Stimulated activated CD8-positive, alpha-beta memory T cell treated with anti-CD3 and anti-CD28 coated beads, Interleukin-2, amount 100 ng/mL, for 1 hour (primary cell): ENCODE measurements at places on chromosomes 1 and 21.

DNA sequence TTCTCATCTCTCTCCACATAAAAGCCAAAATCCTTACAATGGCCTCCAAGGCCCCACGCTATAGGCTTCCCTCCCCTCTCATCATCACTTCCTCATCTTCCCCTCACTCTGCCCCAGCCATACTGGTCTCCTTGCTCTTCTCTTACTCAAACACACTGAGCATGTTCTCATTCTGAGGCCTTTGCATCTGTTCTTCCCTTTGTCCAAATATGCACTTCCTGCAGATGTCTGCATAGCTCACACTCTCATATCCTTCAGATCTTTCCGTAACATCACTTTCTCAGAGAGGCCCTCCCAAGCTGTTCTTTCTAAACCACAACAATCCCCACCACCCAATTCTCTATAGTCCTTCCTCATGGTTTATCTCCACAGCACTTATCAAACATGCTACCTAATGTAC is 284.1 kb downstream of the HHIPL2 start:
- DNase-seq = no peak

- DNase-seq = no peak
These were observed 503.5 kb downstream of the LTN1 start for GRCh38 chr21:28489162-28489561.

DNA sequence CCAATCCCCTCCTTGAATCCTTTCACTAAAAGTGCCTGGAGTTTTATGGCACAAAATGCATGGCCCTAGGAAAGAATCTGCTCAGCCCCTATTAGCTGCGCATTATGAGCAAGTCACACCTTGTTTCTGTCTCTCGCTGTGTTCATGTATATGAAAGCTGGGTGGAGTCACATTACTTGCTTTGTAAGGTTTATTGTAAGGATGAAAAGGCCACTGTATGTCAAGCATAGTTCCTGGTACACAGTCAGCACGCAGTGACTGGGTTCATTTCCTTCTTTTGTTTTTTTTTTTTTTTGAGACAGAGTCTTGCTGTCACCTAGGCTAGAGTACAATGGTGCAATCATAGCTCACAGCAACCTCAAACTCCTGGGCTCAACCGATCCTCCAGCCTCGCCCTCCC is 6.7 kb upstream of the SLC9A1 start:
- no peak for DNase-seq

GRCh38 chr1:156709031-156709430 is 3.6 kb upstream of the CRABP2 start:
- no peak for DNase-seq

- DNase-seq = no peak
These were observed 16.6 kb downstream of the STX12 start for GRCh38 chr1:27789540-27790041.

GRCh38 chr1:71964188-71964587 is 318.2 kb downstream of the NEGR1 start:
- DNase-seq = no peak

DNA sequence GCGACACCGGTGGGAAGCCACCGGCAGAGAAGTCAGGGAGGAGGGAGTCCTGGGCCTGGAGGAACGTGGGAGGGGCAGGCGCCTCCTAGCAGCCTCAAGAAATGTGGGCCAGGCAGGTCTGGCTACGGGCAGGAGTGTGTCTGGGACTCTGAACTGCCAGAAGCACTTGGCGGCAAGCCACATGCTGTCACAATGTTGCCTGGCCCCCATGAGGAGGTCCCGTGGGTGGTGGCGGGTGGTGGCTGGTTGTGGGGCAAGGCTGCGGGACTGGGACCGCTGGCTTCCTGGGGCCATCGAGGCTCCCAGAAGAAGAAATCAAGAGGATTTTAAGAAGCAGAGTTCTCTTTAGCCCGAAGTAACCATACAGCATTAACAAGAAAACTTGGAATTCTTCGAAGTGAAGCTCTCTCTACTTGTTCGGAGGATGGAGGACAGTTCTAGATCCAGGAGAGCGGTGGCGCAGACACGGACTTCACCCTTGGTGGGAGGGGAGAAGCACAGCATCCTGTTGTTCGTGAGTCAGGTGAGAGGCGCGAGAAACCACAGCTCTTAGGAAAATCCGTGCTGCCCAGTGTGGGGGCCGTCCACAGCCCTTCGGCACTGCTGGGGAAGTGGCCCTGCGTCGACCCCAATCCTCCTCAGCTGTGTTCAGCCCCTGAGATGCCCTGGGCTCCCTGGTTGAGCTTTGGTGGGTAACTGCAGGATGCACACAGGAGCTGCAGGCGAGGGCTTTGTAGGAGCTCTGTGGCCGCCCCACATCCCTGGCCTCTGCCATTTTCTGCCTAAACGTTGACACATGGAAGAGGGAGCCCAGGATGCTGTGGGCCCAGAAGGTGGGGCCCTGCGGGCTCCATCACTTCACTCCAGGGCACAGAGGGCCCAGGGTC is 12.4 kb downstream of the SKI start:
- no peak for DNase-seq

DNA sequence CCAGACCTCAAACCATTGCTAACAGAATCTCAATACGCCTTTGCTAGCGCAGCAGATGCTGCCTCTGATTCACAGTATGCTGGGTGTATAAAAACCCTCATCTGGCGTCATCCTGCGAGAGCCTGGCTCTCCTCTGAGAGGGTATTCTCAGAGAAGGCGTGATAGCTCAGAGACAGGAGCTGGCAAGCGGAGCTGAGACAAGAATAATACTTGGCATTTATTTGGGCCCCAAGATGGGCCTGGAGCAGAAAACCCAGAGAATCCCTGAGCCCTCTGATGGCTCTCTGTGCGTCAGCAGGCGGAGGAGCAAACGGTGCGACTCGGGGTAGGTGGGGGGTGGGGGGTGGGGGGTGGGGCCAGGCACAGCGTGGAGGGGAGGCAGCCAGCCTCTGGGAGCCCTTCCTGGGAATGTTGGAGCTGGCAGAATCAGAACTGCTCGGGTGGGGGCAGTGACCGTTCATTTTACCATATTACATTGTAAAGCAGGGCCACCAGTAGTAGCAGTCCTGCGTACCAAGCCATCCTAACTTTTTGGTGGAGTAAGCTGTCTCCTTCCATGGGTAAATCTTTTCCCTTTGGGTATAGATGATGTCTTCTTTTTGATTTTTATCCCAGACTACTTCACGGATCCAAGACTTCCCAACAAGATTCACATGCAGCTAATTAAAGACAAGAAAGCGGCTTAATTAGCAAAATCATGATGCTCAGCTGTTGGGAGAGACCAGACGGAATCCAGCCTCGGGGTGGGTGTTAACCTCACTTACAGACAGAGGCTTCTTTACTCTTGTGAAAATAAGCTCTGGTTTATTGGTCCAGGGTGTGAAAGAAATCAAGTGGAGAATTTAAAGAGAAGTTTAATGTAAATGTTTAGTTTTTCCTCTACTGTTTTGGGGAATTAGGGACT is 7.1 kb downstream of the RIIAD1 start:
- DNase-seq = no peak

DNA sequence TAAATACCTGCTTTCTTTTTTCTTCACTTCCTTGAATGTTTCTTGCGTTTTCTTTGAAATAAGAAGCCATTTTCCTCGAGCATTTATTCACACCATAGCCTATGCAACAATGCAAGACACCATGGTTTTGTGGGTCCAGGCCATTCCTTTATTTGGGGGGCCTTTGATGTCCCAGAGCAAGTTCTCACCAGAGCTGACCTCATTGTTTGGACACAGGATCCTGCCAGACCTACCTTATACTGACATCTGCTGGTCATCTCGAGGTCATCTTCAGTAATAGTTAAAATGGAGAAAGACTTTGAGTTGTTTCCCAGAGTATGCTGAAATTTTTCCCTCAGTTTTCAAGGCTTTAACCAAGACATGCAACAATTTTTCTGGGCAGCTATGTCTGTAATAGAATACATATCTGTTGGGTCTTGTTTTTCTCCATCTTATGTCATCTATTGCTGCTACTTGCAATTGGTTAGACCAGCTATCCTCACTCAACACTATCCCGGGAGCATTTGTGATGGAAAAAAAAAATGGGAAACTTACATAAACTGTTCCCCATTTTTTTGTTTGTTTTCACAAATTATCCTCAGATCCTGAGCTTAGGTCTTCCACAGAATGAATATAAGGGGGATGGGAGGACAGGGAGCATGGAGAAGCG is 34.0 kb upstream of the BACE2 start:
- no peak for DNase-seq

- no peak for DNase-seq
These were observed 211.1 kb upstream of the FAM78B start for GRCh38 chr1:166377896-166378295.

GRCh38 chr1:166330096-166330495 is 163.3 kb upstream of the FAM78B start:
- DNase-seq = no peak

GRCh38 chr1:161092621-161093028 is 3.3 kb upstream of the NECTIN4 start:
- no peak for DNase-seq

DNA sequence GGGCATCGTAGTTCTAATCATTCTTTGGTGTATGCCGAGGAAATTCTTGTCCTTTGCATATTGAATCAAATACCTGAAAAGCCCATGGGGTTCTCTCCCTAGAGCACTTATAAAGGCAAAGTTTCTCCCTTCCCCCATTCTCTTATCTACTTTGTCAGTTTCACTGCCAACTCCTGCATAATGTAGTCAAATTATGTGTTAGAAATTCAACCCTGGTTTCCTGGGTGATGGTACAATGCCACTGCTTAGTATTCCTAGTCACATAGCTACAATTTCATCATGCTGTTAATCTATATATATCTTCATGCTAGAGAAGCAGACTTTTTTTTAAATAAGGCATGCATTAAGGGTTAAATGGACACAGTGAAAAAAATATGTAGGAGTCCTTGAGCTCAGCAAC is 119.0 kb downstream of the PDE4B start:
- DNase-seq = no peak

- no peak for DNase-seq
These were observed 309.3 kb downstream of the DISC1 start for GRCh38 chr1:231935856-231936255.

DNA sequence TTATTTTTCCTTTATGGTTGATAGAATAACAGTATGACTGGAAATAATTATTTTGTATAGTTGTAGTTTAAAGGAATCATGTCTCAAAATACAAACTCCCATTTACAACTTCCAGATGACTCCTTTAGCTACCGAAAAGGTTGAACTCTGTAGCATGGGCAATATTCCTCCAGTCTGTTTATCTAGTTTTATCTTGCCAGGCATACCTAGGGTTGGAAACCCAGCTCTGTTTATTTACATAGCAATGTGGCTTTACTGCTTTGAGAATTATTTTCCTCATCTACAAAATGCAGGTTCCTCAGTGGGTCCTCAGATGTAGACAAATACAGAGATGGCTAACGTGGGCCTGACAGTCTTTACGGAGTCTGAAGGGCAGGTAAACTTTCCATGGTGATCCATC is 51.1 kb downstream of the C8A start:
- no peak for DNase-seq

GRCh38 chr1:235642011-235642942 is 7.3 kb downstream of the GNG4 start:
- peak; percentile 39 for DNase-seq

- DNase-seq = no peak
These were observed 9.9 kb upstream of the CCN1 start for GRCh38 chr1:85570446-85571180.

DNA sequence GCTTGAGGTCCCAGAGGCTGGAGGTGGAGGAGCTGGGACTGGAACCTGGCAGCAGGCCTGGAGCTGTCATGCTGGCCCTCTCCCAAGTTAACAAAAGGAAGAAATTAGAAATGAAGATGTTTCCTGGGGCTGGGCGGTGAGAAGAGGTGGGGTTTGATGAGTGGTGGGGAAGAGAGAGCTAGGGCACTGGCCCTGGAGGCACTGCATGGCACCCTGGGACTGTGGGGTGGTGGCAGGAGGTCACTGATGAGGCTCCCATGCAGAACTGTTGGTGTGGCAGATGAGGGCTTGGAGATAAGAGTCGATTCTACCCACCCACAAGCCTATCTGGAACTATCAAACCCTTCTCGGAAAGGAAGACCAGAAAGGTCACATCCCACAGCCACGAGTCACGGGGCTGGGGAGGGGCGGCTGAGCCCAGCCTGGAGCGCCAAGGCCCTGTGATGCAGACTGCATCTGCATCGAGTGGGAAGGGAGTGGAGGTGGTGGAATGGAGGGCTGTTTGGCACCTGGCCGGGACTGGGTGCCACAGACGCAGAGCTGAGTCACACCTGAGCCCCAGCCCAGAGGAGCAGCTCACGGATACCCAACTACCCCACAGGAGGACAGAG is 29.4 kb downstream of the MRPL37 start:
- DNase-seq = no peak

DNA sequence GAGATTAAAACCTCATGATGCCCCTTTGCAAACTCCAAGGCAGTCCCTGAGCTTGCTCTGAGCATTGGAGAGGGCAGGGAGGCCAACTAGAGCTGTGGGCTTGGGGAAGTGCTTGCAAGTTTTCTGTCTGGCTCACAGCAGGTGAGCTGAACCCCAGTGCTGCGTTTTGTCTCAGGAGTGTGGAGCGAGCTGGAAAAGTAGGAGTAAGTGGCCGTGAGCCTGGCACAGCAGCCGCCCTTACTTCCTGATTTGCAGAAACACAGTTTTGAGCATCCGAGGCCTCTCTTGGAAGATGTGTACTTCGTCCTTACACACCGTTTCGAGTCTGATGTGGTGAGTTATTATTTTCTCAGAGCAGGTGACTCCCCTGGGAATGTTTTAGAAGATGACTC is 221.2 kb upstream of the C1orf174 start:
- DNase-seq = no peak

DNA sequence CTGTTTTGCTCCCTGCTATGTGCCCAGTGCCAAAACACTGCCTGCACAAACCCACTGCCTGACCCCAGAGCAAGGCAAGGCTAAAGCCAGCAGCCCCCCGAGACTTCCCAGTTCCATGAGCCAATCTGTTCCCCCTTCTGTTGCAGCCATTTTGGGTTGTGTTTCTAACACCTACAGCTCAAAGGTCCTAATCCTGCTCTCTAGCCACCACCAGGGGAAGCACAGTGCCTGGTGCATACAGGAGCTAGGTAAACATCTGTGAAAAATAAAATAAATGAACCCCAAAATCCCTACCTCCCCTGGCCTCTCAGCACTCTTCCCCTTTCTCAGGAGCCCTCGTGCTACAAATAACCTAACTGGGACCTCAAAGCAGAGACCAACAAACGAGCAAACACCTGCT is 190.2 kb downstream of the MATN1 start:
- DNase-seq = no peak

- DNase-seq = peak; percentile 19
These were observed 34.5 kb downstream of the OR10R2 start for GRCh38 chr1:158506369-158506987.
